MM.1S (cell line): ENCODE measurements at places on chromosomes 7 and 10.

DNA sequence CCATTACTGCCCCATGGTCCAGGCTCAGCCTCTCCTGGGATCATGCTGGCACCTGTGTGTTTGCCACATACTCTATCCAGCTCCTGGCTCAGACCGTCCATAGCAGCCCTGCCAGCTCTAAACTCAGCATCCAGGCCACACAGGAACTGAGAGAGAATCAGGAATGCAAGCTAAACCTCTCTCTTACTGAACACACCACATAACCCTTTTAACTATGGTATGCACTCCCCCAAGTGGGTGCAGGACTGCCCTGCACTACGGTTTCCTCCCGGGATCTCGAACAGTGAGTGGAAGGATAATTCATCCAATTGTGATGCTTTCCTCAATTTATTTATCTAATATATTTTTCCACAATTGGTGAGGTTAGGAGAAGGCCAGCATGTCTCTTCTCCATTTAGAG is 17.1 kb upstream of the ZNF800 start:
- DNase-seq = no peak

GRCh38 chr7:43649755-43650274 is 66.9 kb downstream of the STK17A start:
- DNase-seq = peak; percentile 97

- DNase-seq = peak; percentile 24
Observed at GRCh38 chr10:86712317-86712707, 44.0 kb downstream of the LDB3 start.

DNA sequence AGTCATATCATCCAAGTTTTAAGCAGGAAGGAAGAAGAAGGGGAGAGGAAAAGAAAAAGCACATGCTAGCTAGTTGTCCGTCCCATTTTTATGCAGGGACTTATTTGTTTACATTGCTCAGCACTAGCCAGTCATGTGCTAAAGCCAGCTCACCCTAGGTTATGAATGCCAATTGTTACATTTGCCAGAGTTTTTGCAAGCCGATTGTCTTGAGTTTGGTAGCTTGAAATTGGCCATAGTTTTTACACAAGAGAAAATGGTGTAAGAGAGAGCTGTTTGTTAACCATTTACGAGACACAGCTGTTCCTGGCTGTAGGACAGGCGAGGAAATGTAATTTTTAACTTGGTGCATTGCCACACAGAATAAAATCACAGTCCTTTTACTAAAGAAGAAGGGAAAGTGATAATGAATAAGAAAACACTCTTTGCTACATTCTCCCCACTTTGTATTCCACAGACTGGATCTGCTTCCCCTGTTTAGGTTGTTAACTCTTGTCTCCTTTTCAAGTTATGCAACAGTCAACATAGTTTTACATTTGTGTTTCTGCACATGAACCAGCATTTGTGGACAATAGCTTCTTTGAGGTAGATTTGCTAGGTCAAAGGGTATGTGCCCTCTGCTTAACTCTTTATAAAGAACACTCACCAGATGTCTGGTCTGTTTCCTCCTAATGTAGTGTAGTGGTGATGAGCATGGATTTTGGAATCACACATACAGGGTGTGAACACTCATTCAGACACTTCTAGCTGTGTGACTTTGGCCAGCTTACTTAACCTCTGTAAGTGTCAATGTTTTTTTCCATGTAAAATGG is 357.2 kb downstream of the LRMDA start:
- no peak for DNase-seq

GRCh38 chr7:132777414-132777813 is 201.1 kb upstream of the PLXNA4 start:
- DNase-seq = no peak

- DNase-seq = peak; percentile 26
Observed at GRCh38 chr10:79070606-79071395, 2.0 kb downstream of the ZMIZ1 start.

DNA sequence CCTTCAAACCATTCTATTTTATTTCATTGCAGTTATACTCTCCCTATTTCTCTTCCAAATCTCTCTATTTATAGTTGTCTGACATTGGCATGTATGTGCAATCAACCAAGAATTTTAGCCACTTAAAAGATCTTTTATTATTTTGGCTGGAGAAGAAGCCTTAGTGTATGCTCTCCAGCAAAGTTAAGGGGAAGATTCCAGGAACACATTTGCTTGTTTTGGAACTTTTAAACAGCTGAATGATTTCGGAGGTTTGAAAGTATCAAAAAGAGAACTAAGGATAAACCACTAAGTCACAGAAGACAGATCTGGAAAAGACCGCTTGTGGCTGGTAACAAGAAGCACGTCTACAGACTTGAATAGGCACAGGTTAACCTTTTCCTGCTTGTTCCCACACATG is 182.2 kb upstream of the FZD1 start:
- no peak for DNase-seq

GRCh38 chr10:109358325-109358724 is 565.0 kb downstream of the XPNPEP1 start:
- DNase-seq = no peak

DNA sequence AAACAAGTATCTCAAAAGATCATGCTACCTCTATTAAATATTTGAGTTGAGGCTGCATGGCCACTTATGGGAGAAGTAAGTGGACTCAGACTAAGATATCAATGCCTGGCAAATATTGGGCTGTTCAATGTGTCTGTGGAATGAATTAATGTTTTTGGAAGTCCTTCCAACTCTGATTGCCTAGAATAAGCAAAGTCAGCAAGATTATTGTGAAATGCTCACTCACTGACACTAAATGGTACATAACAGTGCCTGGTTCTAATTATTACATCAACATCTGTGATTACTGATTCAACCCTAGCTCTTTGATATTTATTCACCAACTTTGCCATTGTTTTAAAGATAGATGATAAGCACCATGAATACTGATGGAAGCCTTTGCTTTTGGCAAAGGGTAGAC is 45.5 kb upstream of the HDAC9 start:
- no peak for DNase-seq

DNA sequence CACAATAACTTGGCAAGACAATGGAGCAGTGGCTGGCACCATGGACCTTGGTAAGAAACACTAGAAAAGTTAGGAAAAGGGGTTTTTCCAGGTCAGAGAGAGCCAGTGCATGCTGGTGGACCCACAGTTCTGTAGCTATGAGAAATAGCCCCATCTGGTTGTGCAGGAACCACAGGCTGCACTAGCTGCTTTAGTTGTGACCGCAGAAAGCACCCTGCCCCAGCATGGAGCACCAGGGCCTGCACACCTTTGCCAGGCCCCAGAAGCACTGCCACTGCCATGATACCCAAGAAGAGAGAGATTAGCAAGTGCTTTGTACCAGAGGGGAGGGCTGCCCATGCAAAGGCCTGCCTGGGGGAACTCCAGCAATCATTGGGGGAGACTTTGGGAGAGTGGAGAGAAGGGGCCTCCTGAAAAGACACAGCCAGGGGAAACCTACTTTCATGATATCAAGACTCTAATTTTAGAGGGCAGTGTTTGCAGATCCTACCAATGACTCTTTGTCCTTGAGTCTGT is 256.1 kb upstream of the C7orf33 start:
- no peak for DNase-seq

DNA sequence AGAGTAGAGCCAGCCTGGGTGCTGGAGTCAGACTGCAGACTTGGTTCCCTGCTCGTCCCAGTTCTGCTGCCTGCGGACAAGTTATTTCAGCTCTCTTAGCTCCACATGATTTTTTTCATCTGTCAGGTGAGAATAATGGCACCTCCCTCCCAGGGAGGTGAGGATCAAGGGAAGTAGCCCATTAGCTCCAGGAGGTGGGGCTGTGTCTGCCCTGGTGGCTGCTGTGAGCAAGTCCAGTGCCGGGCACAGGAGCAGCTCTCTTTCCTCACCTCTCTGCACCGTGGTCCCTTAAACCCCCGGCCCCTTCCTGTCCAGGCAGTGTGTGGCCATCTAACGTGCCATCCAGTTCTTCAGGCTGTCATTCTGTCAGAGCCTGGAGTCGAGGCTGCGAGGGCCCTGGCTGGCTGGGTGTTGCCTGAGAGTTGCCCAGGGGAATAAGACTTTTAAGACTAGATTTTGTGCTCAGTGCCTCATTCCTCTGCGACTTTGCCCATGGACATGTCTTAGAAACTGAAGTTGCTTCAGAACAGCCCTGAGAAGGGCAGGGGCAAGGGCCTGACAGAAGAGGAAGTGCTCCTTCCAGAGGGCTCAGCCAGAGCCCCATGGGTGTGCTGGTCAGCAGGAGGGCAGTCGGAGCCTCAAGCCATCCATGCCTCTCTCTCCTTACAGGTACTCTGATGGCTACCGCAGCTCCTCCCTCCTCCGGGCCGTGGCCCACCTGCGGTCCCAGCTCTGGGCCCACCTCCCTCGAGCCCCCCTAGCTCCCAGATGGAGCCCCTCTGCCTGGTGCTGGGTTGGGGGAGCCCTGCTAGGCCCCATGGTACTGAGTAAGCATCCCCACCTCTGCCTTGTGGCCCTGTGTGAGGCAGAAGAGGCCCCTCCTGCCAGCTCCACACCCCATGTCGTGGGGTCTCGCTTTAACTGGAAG is 5.0 kb downstream of the ABCB8 start:
- DNase-seq = no peak

GRCh38 chr10:88651101-88651551 is 13.1 kb upstream of the LIPF start:
- no peak for DNase-seq

- no peak for DNase-seq
Observed at GRCh38 chr10:93034426-93034825, 26.2 kb upstream of the CYP26C1 start.

- DNase-seq = no peak
Observed at GRCh38 chr10:1644191-1644711, 93.1 kb downstream of the ADARB2 start.

DNA sequence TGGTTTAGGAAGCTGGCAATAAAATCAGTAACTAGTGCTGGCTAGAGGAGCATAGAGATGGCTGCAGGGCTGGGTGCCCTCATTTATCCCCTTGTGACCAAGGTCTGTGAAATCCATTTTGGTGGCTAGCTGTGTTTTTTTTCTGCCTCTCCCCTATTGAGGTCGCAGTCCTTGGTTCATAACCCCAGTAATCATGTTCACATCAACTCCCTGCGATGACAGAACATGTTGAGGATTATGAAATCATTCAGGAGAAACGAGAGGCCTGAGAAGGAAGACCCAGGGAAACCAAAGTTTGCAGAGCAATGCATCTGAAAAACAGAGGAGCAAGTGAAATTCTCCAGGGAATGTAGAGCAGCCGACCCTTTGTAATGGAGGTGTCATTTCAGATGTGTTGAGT is 126.9 kb downstream of the TACC2 start:
- no peak for DNase-seq

GRCh38 chr7:27747589-27748368 is 7.8 kb downstream of the TAX1BP1 start:
- DNase-seq = no peak

DNA sequence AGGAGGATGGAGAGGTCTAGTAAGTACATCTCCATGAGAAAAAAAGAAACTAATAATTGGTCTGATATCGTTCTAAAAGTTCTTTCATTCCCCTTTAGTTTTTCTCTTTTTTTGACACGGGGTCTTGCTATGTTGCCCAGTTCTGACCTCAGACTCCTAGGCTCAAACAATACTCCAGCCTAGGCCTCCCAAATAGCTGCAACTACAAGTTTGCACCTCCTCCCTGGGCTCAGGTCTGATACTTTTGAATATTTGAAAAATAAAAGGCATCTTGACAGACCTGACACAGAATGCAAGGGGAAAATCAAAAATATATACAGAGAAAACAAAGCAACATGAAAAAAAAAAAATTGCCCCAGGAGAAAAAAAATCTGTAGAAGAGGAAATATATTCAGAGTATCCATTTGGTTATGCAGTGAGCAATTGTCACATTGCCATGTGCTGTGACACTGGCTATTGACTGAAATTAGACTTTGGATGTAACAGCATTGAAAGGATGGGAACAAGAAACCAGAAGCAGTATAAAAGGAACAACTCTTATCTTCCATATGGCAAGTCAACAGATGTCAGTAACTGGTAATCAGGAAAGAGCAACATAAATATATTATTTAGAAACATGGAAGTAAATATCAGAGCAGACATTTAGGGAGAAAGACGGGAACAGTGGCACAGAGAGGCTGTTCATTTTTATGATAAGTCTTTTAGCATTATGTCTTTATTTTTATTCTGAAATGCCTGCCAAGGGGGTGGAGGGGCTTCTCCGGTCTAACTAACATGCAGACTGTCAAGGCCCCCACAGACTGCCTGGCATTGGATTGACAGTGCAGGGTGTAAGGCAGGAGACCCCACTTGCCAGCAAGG is 408.4 kb downstream of the PARD3 start:
- no peak for DNase-seq

DNA sequence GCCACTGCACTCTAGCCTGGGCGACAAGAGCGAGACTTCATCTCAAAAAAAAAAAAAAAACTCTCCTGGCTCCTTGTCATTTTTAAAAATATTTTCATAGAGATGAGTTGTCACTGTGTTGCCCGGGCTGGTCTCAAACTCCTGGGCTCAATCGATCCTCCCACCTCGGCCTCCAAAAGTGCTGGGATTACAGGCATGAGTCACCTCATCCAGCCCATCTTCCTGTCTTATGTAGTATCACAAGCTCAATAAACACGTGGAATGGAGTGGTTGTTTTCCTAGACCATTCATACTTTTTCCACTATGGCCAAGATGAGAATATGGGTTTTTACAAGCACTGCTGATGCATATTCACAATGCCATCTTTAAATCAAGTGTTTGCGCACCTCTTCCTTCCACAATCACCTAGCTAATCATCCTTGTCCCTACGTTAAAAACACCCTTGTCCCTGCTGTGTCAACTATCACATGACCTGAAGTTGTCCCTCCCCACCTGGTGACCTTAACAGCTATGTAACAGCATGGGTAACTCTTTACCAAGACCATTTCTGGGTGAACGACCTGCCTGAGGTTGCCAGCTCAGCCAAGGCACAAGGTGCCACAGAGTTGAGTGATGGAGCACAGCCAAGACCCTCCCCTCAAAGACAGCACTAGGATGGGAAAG is 21.3 kb downstream of the DLG5 start:
- DNase-seq = no peak

GRCh38 chr10:70374775-70375614 is 7.4 kb downstream of the LRRC20 start:
- no peak for DNase-seq

- DNase-seq = no peak
Observed at GRCh38 chr10:104681485-104681884, 40.4 kb downstream of the SORCS3 start.

DNA sequence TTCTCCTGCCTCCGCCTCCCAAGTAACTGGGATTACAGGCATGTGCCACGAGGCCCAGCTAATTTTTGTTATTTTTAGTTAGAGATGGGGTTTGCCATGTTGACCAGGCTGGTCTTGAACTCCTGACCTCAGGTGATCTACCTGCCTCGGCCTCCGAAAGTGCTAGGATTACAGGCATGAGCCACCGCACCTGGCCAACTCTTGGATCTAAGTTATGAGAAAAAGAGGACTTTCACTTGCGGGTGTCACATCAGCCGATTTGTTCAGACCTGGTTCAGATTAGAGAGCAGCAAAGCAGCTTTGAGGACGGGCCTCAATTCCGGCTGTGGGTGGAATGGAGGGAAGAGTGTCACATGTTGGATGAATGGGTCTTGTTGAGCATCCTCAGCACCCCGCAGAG is 61.0 kb upstream of the FGFR2 start:
- DNase-seq = no peak
